ENCODE measurements at places on chromosomes 12 and 14.

DNA sequence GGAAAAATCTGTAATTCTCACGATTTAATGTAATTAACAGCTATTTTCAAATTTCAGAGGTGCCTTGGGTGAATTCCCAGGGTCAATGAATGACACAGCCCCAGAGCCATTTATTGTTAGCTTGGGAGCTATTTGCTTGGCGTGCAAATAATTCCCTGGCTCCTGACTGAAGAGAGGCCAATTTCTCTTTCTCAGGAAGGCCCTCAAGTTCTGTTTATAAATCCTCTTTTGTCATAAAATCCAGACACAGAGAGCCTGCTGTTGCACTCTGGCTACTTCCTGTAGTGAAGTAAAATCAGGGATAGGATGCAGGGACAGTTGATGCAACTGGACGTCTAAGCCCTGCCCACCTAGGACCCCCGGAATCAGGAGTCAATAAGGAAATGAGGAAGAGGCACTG lies 154.3 kb downstream of the TMX1 start:
- DNase-seq = no peak

- no peak for DNase-seq
These were observed 80.8 kb downstream of the SLC35F4 start for GRCh38 chr14:57785058-57785457.

DNA sequence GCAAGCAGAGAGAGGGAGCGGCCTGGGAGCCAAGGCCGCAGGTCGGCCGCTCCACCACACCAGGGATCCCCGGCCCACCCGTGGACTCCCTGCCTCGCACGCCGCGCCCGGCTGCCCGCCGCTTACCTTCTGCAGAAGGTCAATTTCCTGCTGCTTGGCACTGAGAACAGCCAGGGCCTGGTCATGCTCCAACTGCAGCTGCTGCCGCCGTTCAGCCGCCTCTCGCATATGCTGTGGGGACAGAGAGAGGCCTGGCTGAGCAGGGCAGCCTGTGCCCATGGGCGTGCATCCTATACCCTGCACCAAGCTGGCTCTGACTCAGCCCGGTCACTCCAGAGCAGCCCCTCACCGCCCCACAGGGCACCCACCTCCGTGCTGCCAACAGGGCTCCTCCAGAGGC lies 141.1 kb downstream of the PIWIL1 start:
- no peak for DNase-seq

- no peak for DNase-seq
These were observed 646 bp downstream of the ST8SIA1 start for GRCh38 chr12:22333713-22334409.

DNA sequence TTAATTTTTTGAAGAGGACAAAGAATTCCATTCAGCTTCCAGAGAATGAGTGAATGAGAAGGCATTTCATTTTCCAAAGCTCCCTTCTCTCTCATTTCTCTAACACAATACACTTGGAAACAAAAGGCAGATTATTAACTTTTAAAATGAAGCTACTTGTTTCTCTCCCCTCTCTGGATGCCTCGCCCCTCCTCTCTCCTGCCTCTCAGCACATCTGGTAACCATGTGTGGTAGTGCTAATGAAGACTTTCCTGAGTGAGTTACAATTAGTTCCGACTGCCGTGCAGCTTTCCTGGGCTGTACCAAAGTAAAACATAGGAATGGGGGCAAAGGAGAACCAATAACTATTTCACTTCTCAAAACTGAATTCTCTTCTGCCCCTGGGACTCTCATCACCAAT lies 84.7 kb upstream of the SOX5 start:
- DNase-seq = no peak

- DNase-seq = no peak
These were observed 41.6 kb downstream of the AKAP6 start for GRCh38 chr14:32370714-32371113.
